Spleen (tissue), 13 donors: ENCODE measurements at places on chromosomes 16 and 17.

DNA sequence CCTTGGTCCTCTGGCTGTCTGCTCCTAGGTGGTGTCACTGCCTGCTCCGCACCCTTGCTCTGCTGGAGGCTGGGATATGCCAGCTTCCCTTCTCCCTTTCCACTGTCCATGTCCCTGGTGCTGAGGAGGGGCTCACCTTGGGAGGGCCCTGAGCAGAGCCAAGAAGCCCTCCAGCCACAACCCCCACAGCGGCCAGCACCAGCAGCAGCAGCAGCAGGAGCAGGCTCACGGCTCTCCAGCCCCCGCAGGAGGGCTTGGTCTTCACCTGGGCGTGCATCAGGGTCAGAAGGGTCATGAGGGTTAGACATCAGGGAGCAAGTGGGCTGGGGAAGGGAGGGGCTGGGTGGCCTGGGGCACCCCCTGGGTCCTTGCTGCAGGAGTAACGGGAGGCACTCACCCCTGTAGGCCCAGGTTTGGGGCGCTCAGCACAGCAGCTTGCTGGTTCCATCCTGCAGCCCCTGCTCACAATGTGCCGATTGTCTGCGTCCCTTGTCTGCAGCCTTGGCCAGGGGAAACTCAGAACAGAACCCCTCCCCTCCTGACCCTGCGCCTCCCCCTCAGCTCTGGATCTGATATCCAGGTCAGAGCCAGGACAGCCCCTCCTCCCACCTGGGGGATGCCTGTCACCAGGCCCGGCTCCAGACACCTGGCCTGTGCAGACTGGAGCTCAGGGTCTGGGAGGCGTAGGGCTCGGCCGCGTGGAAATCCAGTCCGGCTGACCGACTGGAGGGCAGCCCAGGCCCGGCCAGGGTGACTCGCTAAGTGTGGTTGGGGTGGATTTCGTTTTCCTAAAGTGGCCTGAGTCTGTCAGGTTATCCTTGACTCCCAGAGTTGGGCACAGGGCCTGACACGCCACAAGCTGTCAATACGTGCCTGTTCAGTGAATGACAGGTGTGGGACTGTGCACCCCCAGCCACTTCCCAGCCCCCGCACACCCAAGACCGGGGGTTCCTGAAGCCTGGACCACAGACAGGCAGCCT is at the start of gene BRICD5:
BRICD5 (minus strand) TSS at position 478 of the 980 bp plus-strand sequence; CDS start at position 448, 30 bp downstream.
- no peak for DNase-seq

DNA sequence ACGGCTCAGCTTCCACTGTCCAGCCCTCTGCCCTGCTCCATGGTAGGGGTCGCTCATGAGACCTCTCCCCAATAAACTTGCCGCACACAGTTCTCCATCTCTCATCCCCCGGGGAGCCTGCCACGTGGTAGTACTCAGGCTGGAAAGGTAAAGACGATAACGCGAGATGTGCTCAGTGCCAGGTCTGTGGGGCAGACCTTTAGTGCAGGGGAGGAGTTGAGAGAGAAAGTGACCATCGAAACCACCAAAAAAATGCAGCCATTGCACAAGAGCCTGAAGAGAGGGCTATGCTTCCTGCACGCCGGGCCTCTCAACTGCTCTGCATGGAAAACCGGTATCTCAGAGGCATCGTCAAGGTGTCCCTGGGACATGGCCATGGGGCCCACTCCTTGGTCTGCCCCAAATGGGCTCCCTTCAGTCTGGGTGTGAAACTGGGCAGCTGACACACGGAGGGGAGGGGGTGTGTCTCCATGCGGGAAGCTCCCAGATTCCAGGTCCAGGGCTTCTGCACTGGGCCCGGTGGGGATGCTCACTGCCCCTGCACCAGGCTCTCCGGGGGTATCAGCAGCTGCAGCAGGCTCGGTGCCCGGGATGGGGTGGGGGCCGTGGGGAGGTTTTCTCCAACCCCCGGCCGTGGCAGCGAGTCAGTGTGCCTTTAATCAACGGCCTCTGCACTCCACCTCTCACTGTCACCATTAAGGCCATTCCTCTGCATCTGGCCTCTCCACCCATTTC is 4.7 kb upstream of the AANAT start:
- no peak for DNase-seq

DNA sequence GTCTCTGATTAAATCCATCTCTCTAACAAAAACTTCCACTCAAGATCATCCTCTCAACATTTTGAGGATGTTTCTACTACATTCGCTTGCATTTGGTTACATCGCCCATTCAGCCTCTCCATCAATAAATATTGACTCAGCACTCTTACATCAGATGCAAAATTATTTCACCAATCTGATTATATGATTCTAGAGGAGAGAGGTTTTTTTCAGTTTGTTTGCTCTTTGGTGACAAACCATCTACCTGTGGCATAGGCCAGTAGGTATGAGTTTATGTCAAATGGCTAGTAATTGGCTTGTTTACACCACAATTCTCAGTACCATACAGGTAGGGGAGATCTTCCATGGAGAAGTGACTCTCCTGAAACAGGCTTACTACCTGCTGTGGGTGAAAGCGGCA is 52.3 kb downstream of the TOX3 start:
- no peak for DNase-seq

DNA sequence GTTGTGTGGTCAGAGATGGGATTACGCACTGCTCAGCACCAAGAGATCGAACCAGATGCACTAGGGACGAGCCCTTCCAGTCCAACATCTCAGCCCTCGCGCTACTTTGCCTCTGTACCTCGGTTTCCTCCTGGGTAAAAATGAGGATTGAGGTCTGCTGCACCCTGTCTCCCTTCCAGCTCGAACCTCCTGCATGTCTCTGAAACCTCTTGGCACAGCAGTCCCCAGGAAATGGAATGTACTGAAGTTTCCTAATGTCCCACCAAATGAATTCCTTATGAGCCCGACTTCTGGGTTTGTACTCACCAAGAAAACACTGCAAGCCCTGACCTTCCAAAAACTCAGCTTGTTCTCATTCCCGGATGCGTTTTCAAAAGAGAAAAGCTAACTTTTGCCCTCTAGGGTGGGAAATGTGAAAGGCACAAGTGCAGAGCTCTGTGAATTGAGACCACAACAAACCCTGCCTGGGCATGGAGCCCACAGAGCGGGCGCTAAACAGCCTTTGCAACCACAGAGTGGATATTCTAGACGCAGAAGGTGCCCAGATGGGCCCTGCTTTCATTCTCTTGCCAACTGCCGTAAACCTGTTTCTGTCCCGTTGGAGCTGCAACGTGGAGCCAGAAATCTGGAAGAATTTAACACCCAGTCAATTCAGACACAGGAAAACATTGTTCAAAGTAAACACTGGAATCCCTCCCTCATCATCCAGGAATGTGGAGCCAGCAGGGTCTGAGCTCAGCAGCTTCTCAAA is 10.3 kb downstream of the CDRT4 start:
- no peak for DNase-seq

GRCh38 chr17:81508639-81509206 is 3.9 kb downstream of the ACTG1 start:
- no peak for DNase-seq

GRCh38 chr16:86343027-86343795 is 167.1 kb upstream of the FOXF1 start:
- no peak for DNase-seq

DNA sequence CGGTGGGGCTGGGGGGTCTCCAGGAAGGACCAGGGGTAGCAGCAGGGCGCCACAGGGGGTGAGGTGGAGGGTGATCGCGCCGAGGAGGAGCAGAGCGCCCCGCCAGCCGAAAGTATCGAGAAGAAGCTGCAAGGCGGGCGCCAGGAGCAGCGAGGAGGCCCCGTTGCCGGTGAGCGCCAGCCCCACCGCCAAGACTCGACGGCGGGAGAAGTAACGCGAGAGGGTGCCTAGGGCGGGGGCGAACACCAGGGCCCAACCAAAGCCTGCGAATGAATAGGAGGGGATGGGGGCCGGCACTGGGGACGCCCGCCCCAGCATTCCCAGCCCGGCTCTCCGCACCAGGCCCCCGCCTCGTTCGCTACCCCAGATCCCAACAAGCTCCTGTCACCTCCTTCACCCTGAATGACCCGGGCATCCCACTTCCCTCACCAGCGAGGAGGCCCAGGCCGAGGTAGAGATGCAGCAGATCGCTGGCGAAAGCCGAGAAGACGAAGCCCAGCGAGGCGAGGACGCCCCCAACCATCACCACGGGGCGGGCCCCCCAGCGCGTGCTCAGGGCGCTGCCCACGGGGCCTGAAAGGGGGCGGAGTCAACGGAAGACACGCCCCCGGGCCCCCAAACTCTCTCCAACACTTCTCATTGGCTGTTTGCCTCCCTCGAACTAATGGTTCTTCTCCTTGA is 1.3 kb downstream of the SLC16A11 start:
- peak; percentile 84 for DNase-seq

- no peak for DNase-seq
Measured at GRCh38 chr17:12538003-12538402, 127.7 kb upstream of the MYOCD start.

DNA sequence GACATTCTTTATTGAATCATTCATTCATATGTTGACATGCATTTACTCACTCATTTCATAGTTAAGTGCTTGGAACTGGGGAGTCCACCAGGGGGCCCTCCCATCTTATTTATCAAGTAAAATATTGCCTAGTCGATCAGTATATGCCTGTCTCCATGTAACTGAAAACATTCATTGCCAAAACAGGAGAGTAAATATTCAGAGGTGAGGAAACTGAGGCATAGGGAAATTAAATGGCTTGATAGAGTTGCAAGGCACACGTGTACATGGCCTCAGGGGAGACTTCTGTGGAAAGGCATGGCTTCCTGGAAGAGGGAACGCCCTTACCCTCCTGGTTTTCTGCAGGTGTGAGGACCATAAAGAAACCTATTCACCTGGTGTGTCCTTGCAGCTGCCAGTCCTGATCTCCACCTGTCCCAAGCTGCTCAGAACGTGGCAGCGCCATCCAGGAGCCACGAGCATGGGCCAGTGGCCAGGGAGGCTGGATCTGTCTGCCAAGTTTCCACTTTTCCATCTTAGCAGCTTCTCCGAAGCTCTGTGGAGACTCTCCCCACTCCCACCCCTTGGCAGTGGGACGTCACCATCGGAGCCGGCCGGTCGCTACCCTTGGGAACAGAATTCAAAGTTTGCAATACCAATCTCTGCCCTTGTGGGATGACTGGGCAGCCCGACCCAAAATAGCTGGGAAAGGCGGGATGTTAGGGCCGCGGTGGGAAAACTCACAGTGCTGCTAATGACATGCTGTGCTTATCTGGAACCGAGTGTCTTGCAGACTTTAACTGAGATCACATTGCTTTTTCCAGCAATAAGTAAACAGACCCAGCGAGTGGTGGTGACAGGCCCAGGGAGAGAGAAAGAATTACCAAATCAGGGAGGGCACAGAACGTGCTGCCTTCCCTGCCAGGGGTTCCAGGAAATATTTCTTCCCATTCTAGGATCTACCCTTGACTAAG is 4.1 kb upstream of the C1QTNF1 start:
- DNase-seq, result peak; percentile 61

DNA sequence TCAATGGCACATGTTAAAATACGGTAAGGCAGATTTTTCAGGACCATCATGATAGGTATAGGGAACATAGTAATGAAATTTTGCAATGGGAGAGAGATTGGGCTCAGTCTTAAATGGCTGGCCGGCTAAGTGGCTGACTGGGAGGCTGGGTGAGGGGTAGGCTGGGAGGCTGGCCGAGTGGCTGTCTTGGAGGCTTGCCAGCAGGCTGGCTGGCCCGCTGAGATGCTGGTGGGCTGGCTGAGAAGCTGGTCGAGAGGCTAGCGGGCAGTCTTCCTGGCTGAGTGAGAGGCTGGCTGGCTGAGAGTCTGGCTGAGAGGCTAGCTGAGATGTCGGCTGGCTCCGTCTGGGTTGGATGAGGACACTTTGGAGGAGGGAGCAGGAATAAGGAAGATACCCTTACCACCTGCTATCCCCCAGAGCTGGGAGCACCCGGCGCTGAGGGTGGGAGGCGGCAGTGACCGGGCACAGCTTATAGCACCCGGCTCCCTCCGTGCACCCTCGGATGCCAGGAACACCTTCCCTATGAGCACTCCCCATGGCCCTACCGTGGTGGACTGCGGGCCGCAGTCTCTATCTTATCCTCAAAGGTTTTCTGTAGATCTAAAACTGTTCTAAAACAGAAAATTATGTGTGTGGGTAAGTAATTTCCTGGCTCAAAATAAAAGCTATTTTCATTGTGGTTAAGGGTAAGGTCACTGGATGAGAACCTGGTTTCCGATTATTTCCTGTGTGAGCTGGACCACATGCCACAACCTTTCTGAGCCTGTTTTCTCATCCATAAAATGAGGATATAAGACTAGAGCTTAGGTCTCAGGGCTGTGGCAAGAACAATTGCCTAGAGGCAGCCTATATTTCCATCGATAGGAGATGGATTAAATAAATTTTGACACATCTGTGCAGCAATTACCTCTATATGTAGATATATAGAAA is 34.5 kb upstream of the TMC5 start:
- DNase-seq, result no peak

- DNase-seq, result no peak
Measured at GRCh38 chr17:73650140-73650539, 5.9 kb upstream of the SDK2 start.

DNA sequence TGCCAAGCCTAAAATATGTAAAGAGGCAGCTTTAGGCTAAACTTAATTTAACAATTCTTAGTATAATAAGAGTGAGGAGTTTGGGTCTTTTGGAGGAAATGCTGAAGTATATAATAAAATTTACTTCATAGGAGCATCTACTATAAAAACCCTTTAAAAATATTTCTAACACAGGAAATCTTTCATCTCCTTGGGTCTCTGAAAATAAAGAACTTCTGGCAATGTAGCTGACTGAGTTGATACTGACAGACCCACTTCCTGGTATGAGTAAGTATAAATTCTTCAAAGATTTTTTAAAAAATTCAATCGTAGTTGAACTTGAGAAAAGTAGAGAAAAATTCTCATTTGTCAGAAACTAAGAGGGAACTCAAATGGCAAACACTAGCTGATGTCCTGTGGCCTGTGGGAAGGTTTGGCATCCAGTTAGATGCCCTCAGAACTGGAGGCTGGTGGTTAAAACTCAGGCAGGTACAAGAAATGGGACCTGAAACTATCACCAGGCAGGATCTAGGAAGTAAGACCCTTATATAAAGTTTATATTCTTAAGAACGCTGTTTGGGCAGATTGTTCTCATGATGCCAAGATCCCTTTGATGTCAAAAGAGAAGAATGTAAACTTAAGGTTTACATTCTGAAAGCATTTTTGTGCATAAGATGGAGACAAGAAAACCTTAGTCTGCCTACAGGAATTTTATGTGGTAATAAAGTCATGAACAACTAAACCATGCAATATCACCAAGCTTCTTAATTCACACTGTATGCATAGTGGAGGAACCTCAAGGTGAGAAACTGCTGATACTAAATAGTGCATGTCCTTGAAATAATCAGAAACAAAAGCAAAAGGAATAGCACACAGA is 6.2 kb downstream of the KRTAP4-6 start:
- DNase-seq, result no peak

GRCh38 chr16:314351-314750 is 31.4 kb downstream of the PDIA2 start:
- no peak for DNase-seq
